ENCODE measurements at places on chromosomes 11 and 22. TPM values are rescaled to one million over a fixed set of nuclear protein-coding genes. Genes with fewer than 3 reads are reported as not detected.

GRCh38 chr22:29503811-29504372, 23.9 kb downstream of the NEFH start:
- peak; percentile 68 for ATAC-seq

- ATAC-seq: no peak
These were observed 15.9 kb upstream of the ABTB2 start for GRCh38 chr11:34373727-34374126.

GRCh38 chr11:17978553-17979287, 34.1 kb downstream of the SERGEF start:
- peak; percentile 87 for ATAC-seq

DNA sequence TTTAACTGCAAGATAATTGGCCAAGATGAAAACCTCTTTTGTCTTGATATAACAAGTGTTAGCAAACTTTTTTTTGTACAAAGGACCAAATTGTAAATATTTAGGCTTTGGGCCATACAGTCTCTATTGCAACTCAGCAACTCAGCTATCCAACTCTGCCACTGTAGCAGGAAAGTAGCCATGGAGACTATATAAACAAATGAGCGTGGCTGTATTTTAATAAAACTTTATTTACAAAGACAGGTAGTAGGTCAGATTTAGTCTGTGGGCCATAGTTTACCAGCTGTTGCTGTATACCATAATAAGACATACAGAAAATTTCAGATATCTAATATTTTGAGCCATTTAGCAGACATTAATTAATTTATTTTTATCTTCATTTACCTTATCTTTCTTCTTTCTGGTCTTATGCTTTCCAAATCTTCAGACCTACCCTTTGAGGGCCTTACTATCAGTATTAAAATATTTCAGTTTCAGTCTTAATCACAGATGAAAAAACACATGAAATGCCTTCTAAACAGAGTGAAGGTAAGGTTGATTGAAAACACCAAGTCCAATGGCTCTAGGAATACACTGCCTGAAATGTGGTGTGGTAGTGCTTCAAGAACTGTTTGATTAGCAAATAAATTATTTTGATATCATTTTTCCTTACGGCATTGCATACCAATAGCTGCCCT, 256.9 kb upstream of the CTSC start:
- no peak for ATAC-seq

GRCh38 chr11:12871241-12871640, 137.9 kb upstream of the RASSF10 start:
- peak; percentile 14 for ATAC-seq

DNA sequence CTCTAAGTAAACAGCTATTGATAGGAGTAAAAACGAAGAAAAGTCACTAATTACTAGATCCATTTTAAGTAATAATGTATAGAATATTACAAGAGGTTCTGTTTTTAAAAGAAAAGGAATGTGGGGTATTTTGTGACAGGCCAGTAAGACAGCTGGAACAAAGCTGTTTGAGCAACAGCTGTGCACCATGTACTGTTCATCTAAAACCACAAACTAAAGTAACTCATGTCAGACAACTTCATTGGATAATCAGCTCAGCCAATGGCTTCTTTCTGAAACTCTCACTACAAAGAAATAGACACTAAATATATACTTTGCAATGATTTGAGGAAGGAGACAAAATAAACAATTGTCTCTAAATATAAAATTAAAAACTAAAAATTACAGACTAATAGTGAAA, 16.1 kb downstream of the RRAS2 start:
- ATAC-seq: no peak

DNA sequence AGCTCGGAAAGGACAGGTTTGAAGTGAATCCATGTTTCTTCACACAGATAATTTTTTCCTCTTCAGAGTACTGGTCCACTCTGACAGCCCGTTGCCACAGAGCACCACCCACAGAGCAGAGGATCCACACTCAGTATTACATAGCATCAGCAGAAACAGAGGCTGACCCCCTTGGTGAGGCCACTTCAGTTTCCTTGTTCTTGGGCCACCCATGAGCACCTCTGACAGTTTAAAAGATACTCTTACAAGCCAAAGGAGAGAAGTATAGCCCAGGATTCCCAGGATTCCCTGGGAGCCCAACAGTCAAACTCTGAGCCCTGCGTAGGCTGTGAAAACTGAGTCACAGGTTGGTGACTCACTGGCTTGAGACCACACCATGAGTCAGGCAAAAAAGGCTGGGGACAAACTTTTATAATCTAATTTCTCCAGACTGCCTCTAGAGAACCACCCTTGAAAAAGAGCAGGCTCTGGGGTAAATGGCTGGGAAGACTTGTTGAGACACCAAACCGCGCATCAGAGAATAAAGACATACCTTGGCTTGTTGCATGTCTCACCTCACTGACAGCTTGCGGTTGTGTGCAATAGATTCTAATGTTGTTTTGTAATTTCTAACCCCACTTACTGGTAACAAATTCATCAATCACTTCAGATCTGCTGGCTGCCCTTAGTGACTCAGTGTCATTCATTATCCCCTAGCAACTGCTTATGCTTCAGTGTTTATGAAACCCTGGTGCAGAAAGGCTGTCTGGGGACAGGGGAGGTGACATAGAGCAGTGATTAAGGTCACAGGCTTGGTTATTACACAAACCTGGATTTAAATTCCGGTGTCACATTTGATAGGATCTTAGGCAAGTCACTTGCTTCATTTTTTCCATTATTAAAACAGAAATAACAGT, 56.9 kb upstream of the PRSS23 start:
- peak; percentile 84 for ATAC-seq

DNA sequence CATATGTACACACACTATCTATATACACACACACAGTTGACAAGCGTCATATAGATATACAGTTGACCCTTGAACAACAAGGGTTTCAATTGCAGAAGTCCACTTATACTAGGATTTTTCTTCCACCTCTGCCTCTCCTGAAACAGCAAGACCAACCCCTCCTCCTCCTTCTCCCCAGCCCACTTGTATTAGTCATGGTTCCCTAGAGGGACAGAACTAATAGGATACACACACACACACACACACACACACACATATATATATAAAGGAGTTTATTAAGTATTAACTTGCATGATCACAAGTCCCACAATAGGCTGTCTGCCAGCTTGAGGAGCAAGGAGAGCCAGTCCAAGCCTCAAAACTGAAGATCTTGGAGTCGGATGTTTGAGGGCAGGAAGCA, 92.9 kb downstream of the DHCR7 start:
- ATAC-seq: no peak

- peak; percentile 71 for ATAC-seq
These were observed 2.0 kb upstream of the FERMT3 start for GRCh38 chr11:64204464-64204989.

DNA sequence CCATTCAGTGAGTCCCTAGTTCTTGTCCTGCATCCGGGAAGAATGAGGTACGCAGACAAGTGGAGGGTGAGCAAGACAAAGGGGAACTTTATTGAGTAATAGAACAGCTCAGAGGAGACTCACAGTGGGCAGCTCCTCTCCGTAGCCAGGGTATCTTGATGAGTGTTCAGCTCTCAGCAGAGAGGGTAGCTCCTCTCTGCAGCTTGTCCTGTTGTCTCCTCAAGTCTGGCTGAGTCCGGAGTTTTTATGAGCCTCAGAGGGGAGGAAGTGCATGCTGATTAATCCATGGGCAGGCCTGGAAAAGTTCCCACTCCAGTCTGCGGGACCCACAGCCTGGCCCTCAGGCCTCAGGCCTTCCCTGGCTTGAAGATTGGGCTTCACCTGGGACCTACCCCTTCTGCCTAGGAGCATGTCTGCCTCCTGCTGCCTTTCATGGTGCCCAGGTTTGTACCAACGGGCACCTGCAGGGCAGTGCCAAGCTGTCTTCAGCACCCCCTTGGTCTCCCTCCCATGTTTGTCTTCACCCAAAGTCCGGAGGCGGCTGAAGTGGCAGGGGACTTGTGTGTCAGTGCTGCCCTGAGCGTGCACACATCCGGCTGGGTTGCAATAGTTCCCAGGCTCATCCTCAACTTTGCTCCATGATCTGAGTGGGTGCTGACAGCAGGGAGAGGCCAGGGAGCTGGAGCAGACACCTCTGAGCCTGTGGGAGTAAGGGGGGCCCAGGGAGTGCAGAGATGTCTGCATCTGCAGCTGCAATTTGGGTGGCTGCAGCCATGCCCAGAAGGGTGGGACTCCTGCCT, 134.2 kb downstream of the LDLRAD3 start:
- ATAC-seq: no peak

- ATAC-seq: no peak
These were observed 361.2 kb downstream of the TMEM135 start for GRCh38 chr11:87398931-87399330.

- no peak for ATAC-seq
These were observed 13.1 kb downstream of the RCN1 start for GRCh38 chr11:32103941-32104340.

- ATAC-seq: no peak
These were observed 289.4 kb downstream of the CTTN start for GRCh38 chr11:70687716-70688115.

GRCh38 chr11:19426756-19427403, 186.1 kb upstream of the E2F8 start:
- no peak for ATAC-seq

- no peak for ATAC-seq
These were observed 18.0 kb downstream of the PPP2R1B start for GRCh38 chr11:111748035-111748804.

GRCh38 chr11:78731027-78731426, 156.4 kb upstream of the NARS2 start:
- peak; percentile 21 for ATAC-seq

- peak; percentile 1 for ATAC-seq
These were observed 5.4 kb upstream of the MIF start for GRCh38 chr22:23888615-23889401.

DNA sequence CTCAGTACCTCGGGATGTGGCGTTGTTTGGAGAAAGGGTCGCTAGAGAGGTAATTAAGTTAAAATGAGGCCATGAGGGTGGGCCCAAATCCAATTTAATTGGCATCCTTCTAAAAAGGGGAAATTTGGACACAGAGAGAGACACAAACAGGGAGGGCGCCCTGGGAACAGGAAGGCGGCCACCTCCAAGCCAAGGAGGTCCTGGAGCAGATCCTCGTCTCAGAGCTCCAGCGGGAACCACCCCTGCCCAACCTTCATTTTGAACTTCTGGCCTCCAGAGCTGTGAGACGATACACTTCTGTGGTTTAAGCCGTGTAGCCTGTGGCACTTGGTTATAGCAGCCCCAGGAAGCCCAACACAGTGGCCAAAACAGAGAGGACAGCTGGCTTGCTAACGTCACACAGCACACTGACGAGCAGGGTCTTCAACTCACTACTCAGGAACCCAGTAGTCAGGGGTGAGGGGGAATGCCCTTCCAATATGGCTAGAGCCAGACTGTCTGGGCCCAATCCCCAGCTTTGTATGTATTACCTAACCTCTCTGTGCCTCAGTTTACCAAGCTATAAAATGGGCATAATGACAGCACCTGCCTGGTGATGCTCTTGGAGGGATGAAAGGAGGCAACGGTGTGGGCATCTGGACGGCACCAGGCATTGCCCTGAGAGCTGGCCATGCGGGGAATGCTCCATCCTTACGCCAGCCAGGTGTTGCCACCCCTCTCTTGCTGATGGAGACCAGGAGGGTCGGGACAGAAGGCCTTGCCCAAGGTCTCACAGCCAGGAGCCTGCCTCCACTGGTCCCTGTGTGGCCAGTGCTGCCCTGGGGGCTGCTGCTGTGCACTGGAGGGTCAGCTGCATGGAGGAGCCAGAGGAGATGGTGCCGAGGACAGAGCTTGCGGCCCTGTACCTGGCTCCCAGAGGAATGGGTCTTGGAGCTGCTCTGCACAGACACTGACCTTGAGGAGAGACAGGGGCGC, 53.3 kb upstream of the LINC01488 start:
- no peak for ATAC-seq

- no peak for ATAC-seq
These were observed 76.5 kb downstream of the TMPRSS5 start for GRCh38 chr11:113629562-113629961.

- no peak for ATAC-seq
These were observed 225.6 kb upstream of the E2F8 start for GRCh38 chr11:19466314-19466713.

DNA sequence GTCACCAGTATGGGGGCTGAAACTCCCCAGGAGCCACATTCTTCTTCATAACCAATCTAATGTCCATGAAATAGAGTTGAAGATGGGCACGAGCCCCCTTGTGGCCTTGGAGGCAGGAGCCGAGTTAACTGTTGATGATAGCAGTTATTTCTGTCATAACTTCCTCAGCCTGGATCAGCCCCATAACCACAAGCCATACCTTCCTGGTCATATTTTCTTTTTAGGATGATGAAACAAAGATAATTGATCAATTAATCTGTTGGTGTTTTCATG, 65.0 kb upstream of the TTC12 start:
- ATAC-seq: no peak

GRCh38 chr11:119784421-119784820, 55.4 kb upstream of the NECTIN1 start:
- no peak for ATAC-seq

DNA sequence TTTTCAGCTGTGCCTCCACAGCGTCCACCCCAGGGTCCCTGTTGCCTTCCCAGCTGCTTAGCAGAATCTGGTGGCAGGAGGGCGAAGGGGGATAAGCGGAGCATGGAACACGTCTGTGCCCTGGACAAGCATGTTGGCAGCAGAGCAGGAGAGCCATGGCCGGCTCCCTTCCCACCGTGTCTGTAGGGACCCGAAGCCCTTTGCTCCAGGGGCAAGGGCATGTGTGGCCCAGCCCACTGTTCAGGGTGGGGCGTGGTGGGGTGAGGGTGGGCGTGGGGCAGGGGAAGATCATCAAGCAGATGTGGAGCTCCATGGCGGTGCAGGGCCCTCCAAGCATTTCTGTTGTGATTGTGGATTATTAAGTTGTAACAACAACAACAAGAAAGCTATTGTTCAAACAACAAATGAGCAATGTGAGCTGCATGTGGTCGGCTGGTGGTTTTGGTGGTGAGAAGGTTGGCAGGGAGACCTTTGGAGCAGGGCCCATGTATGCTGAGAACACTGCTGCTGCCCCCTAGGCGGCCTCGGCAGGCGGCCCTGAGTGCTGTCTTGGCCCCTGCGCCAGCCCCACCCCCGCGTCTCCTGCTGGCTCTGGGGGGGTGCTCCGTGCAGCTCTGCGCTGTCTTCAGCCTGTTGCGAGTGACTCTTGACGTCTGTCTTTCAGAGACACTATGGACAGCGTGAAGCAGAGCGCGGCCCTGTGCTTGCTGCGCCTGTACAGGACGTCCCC, 50.9 kb downstream of the AP2A2 start:
- peak; percentile 35 for ATAC-seq

GRCh38 chr11:34223021-34223813, 117.8 kb downstream of the NAT10 start:
- ATAC-seq: peak; percentile 44

GRCh38 chr11:27610280-27610679, 90.0 kb downstream of the BDNF start:
- ATAC-seq: no peak

PRR5L gene
- total RNA-seq: 2.1 TPM

UPK2 gene
- total RNA-seq: not detected

RGL4 gene
- 0.41 TPM for total RNA-seq

CLP1 gene
- 18.0 TPM for total RNA-seq

FXYD6 gene
- total RNA-seq: 128 TPM

ELMOD1 gene
- total RNA-seq: 43.2 TPM

YPEL4 gene
- total RNA-seq: 8.2 TPM

BBOX1 gene
- total RNA-seq: 0.40 TPM
